Choroid plexus epithelial cell (primary cell): ENCODE measurements at places on chromosomes 1 and 21.

- DNase-seq = peak; percentile 34
These were observed 74.4 kb upstream of the HSD17B7 start for GRCh38 chr1:162716123-162716522.

DNA sequence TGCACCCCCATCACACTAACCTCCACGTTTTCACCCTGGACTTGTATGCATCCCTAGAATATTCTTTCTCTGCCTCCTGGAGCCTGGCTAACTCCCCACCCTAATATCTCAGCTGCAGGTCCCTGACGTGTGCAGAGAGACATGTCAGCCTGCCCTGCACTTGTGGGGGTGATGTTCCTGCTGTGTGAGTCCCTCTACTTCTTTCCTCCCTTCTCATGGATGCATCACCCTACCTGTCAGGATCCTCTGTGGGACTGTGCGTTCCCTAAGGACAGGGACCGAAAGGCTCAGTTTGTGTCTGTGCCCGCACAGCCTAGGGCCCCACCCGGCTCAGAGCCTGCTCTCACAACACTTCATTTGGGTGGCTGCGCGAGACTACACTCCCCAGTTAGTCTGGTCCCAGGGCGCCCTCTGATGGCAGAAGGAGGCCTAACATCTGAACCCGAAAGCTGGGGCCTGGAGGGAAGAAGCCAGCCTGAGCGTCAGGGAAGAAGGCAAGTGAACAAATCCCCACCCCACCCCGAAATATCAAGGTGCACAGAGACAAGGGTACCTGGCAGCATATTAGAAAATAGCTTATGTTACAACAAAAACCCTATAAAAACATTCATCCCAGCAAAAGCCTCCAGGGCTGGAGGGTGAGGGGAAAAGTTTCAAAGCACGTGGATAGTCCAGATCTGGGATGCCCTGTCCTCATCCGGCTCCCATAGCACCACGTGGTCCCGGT lies 3.7 kb downstream of the CD52 start:
- peak; percentile 88 for DNase-seq

GRCh38 chr1:60895252-60895651 lies 187.1 kb upstream of the NFIA start:
- DNase-seq = no peak

DNA sequence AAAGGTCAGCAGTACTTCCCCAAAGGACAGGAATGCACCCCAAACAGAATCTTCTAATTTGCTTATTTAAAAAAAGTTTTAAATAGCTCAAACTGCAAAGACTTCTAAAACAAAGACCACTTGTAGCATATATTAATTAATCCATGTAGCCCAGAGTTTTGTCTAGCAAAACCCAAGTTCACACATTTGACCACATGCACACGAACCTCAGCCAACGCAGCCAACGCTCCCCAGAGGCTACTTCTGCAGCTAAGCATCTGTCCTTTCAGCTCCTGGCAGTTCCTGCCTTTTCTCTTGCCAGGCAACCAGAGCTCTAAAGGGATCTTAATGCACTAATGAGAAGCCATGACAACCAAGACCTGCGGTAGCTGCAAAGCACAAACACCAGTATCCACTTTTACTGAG lies 89.6 kb downstream of the RERE start:
- DNase-seq = no peak

GRCh38 chr1:63318201-63318979 lies 4.0 kb upstream of the FOXD3 start:
- no peak for DNase-seq

- DNase-seq = no peak
These were observed 64.2 kb downstream of the ZNF684 start for GRCh38 chr1:40595623-40596022.
